Fibroblast of skin of left biceps (primary cell): ENCODE measurements at places on chromosomes 13 and 19.

DNA sequence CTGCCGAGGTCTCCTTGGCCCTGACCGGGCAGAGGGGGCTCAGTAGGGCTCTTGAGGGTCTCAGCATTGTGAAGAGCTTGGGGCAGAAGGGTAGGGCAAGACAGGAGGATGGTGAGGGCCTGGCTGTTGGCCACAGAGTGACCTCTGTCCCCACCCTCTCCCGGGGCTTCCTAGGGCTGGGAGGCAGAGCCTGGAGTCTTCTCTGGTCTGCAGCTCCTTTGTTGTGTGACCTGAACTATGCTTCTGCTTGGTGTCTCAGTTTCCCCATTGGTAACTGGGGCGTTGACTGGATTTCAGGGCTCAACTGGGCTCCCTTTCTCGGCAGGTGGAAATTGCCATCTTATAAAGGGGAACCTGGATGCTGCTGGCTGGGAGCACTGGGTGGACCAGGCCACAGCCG, 30.1 kb upstream of the PEPD start:
- no peak for DNase-seq

- peak; percentile 25 for DNase-seq
Measured at GRCh38 chr13:25860862-25861261, 191.0 kb downstream of the SHISA2 start.

- DNase-seq, result no peak
Measured at GRCh38 chr13:47110141-47110540, 213.3 kb upstream of the HTR2A start.

DNA sequence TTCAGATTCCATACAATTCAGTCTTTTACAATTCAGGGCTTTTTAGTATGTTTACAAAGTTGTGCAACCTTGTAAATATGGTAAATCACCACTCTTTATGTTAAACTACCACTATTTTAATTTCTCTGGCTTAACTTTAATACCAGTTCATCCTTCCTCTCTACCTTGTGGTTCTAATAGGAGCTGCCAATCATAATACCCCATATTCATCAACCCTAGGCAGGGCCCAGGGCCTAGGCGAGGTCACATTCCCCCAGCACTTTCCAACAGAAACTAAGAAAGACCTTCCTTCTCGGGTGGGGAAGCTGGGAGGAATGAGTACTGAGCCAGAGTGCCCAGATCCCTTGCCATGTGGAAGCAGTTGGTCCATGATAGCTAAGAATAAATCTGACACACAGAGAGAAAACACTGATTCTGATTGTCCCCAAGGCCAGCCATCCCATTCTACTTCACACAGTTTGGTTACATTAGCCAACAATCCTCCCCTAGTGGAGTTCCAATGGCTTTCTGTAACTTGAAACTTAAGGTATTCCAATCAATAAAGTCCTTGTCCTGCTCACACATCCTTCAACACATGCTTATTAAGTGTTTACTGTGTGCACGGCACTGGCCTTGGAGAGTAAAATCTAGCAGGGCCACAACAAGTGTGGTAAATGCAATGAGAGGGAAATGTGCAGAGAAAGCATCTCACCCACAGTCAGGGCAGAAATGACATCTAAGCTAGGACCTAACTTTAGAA, 76.8 kb downstream of the NUFIP1 start:
- DNase-seq, result no peak

- no peak for DNase-seq
Measured at GRCh38 chr19:35045667-35046300, 4.3 kb downstream of the HPN start.

DNA sequence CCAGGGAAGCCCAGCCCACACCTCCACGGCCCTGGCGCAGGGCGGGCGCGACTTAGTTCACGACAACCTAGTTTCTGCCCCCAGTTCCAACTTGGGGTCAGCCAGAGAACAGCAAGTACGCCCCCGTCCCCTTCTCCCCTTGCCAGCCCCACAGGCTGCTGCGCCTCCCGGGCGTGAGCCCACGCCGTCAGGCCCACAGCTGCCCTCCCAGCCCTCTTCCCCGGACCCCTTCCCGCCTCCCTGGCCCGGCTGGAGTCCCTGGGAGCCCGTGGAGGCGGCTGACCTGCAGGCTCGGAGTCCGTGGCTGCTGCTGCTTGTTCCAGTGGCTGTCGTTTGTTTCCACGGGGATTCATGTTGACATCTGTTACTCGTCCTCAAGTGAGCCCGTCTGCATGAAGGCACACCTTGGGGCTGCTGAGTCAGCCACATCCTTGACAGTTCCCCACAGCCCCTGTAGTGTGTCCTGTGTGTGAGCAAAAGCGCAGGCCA, 86.0 kb downstream of the ATP11A start:
- no peak for DNase-seq
